EH (cell line): ENCODE measurements at places on chromosomes 3 and 15.

- DNase-seq, result no peak
Observed at GRCh38 chr15:97146929-97147870, 813.3 kb upstream of the ARRDC4 start.

- peak; percentile 26 for DNase-seq
Observed at GRCh38 chr15:44289259-44289790, 806 bp downstream of the GOLM2 start.

DNA sequence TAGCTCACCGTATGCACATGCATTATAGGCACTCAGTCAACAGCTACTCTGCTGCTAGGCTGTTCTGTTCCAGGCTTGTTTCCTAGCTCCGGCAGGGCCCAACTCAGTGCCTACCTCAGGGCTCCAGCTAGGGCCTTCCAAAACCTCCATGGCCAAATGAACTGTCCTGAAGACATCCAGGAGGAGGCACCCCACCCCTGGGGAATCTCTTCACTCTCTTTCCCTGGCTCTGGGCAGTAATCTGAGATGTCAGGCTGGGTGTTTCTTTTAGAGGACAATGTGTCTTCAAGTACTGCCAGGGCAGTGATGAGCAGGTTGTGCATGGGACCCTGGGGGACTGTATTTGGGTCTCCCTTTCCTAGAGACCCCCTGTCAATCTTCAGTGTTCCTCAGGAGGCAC, 38.3 kb upstream of the TPM1 start:
- peak; percentile 53 for DNase-seq

DNA sequence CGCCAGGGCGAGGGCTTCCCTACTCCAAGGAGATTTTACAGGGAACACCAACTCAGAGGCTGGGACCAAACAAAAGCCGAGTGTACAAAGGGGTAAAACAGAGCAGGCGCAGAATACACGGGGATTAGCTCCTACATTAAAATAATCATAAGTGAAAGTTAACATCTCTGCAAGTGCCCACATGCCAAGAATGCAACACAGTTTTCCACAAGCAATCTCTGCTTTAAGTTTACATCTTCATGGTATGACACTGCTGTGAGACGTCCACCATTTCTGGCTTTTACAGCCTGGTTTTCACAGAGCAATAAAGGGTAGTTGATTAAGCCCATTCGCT, 500 bp upstream of the VGLL3 start:
- no peak for DNase-seq

- DNase-seq, result no peak
Observed at GRCh38 chr3:160780245-160780644, 24.2 kb downstream of the PPM1L start.

DNA sequence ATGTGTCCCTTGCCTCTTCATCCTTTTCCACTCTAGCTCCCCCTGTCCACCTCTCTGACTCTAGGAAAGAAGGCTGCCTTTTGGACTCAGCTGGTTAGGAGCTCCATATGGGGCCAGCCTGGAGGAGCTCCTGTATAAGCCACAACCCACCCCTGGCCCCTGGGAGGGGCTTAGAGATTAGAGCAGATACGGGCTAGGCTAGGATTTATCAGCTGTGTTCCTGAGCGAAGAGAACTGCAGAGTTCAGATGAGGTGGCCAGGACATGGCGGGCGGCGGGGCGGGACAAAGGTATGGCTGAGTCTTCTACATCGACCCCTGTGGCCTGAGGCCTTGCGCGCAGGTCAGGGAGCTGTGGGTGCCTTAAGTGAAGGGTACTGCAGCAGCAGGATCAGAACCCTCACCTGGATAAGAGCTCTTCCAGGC, 7.9 kb downstream of the NBEAL2 start:
- no peak for DNase-seq

DNA sequence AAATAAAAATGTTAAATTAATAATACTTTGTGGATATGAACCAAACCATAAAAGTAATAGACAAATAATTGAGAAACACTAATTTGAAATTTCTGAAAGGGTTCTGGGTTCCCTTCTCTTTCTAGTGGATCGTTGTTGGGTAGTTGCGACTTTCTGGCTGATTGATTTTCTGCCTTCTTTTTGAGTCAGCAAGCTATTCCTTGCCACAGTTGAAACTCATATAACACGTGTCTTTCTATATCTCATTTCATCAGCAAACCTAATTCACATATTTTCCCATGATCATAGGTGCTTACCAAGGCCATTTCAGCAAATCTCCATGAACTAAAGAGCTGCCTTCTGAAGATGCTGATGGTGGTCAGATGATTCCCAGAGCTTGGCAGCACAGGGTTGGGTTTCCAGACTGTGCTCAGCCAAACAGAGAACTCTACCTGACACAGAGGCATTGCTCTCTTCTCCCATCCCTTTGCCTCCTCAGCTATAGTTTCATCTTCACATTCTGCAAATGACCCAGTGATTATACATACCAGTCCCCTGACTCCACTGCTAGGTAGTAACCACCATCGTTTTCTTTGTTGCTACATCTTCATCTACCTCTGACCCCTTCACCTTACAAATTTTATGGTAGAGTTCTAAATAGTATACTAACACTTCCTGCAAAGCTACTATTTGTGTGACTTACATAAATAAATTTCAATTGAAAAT, 383.9 kb upstream of the DPH6 start:
- no peak for DNase-seq
